Activated CD4-positive, alpha-beta T cell treated with anti-CD3 and anti-CD28 coated beads, Interleukin-2, amount 50 U/mL, for 24 hours (primary cell): ENCODE measurements at places on chromosomes 4 and X.

DNA sequence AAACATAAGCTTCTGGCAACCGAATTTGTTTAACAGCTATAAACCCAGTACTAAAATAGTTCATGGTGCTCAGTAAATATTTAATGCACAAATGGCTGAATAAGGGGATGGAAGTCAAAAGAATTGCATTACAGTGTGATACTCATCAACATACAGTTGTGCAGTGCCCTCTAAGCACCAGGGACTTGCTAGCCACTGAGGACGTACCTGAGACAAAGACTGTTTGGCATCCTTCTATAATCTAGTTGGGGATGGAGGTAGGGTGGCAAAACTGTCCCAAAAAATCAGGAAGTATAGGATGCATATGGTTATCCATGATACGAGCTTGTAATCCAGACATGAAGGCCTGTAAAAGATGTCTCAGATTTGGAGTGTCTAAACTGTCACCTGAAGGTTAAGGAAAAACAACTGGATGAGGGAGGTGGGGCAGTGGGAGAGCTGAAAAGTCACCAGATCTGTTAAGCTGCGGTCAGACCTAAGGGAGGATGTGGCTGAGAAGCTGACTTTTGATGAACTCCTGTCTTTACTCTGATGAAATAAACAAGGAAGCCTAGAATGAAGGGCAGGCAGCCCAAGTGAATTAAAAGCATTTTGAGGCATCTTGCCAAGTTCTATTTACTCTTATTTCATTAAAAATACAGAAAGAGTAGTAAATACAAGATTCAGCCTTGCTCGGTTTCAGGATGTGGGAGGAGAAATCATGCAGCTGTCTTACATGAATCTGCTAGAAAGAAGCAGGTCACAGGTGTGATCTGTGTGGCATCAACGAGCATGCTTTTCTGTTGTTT, 12.0 kb upstream of the CD38 start:
- peak; percentile 35 for DNase-seq

DNA sequence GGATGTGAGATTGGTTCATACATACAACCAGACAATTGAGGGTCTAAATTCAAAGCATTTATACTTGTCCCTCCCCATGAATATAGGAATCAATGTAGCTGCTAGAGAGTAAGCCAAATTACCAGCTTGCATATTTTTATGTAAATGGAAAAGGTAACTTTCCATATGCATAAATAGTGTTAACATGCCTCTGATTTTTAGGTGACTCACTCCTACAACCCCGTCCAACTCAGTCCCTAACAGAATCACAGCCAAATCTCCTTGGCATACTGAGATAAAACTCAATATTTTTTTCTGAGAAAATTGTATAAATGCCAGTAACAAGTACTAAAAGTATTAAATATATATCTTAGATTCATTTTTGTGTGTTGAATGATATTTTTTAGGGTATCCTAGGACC, 67.2 kb downstream of the INPP4B start:
- no peak for DNase-seq

GRCh38 chr4:143554728-143555597, 41.5 kb downstream of the SMARCA5 start:
- no peak for DNase-seq

GRCh38 chr4:6333301-6334202, 63.9 kb downstream of the WFS1 start:
- DNase-seq = no peak

DNA sequence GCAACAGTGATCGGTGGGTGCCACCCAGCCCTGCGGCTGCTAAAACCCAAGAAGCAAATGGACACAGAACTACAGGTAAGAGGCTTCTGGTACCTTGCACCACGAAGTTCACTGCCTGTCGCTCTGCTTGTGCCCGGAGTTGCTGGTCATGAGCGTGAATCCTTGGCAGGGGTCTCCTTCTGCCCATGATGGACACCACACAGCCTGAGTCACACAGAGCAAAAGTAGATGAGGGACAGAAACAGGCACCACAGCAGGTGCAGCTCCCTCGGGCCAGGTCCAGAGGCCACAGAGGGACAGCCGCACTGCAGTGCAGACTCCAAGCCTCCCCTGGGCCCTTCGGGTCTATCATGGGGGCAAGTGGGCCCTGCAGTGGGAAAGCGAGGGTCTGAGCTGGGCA, 22.4 kb downstream of the NAT8L start:
- DNase-seq = no peak

DNA sequence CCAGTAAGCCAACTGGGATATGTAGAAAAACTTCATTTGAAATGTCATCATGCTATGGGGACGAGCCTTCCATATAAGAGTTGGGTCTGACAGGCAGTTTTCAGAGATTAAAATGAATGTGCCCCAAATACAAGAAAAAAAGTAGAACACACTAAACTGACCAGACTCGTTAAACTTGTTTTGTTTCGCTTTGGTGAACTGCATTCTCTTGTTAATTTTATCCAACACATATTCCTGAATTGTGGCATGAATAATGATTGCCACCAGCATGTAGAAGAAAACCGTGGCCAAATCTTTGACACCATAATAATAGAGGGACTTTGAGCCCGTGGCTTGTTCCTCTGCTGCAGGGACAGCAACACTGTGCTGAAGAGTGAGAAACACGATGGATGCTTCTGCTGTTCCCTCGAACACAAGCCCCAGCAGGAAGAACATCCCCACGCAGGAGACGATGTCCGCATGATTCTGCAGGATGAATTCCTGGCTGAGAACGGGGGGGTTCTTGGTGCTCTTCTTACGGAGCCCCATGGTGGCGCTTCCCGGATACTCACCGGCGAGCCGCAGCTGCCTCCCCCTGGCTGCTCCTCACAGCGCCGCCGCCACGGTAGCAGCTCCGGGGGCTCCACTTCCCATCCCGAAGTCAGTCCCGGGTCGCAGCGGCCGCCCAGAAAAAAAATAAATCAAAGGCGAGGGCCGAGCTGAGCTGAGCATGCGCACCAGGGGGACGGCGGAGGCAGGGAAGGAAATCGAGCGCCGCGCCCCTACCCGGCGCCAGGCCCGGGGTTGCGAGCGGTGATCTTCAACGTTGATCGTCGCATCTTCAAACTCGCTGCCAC, at the start of gene TRAM1L1:
TRAM1L1 (minus strand) TSS at position 711 of the 836 bp plus-strand sequence; CDS start at position 528, 183 bp downstream.
- DNase-seq = no peak

DNA sequence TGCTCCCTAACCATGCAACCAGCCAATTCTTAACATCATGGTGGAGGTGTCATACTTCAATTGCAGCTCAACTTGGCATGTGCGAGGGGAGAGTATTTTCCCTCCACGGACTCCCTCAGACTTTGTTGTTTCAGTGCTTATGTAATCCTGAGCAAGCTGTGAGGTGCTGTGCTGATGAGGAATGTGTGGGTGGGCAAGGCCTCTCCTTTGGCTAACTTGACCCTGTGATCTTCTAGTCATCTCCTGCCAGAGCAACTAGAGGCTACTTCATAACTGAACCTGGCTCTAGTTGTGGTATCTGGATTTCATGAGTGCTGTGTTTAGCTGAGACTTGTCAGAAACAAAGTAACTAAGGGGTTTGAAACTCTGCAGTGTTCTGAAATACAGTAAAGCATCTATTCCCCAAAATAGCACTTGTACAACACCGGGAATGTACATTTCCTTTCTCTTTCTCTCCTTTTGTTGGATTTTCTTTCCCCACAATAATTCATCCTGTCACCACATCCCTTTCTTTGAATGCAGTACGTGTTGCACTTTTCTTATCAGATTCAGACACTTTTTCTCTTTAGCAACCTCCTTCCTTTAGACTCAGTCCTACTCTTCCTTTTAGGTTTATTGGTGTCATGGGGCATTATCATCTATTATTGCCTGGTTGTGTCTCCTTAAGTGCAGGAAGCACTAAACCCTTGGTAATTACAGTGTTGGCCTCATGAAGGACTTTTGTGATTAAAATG, 415.2 kb upstream of the NR3C2 start:
- DNase-seq = no peak

- DNase-seq = no peak
These were observed 29.7 kb downstream of the BCOR start for GRCh38 chrX:40068048-40068447.

GRCh38 chr4:174702979-174703478, 126.0 kb downstream of the GLRA3 start:
- no peak for DNase-seq

GRCh38 chrX:129779747-129780146, at the start of gene SASH3:
Gene SASH3, plus strand, starts transcription at chrX:129779949. Its CDS starts 149 bp downstream, at chrX:129780098.
- no peak for DNase-seq

DNA sequence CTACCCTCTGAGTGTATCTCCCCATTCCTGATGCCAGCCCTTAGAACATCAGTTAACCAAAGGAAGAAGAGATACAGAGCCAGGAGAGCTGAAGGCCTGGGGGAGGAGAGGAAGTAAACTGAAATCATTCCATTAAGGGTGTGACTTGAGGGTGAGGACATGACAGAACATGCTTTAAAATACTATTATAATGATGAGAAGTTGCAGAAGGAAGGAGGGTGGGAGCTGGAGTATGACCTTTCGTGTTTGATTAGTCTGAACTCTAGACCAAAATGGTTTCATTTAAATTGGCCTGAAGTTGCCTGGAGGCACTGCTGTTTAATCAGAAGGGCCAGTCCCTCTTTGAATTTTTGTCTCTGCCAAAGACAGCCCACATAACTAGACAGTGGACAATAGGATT, 11.4 kb downstream of the INTS6L start:
- no peak for DNase-seq

DNA sequence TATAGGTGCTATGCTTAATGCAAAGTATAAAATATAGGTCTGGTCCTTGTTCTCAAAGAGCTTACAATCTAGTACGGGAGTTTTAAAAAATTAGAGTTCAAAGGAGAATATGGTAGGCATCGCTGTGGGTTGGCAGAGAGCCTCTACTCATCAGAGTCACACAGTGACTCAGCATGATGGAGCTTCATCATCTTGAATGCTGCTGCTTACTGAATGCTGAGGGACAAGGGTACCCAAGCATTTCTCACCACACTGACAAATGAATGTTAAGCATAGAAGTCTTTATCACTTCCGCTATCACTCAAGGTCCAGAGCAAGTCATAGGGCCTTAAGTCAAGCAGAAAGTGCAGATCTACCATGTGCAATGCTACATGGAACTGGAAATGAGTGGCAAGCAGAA, 268.6 kb upstream of the IGFBP7 start:
- DNase-seq = no peak

DNA sequence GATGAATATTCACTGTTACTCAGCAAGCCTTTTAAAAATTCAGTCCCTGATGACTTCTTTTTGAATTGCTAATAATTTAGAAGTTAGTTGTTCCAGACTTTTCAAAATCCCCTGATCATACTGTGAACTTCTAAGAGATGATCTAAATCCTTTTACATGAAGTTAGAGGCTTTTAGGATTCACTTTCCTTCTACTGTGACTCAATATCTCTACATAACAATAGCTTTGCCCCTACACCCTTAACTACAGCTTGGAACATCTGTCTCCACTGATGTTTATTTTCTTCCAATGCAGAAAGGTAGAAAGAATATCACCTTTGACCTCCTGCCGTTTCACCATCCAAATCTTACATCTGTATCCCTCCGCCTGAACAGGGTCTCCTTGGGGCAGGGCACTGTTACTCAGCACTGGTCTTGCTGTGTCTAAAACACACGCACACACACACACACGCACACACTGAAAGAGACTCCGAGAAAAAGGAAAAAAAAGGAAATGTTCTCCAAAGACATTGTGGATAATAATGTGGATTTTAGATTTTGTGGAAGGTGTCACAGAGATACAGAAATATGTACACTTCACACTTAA, 111.6 kb upstream of the GPRIN3 start:
- DNase-seq = no peak

DNA sequence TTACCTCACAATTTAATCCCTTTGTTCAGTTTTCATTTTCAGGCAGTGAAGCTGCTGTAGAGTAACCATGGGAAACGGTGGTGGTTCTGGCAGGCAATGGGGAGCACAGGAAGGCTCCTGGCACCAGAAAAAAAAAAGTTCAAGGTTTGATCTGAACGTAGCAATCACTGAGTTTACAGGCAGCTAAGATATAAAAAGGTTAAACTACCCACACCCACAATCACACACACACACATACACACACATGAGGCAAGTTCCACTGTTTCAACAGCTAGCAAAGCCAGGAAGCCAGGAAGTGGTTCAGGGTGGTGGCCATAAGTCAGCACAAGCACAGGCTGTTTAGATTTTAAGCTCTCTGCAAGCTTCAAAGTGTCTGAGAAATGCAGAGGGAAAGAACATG, at the start of gene SULT1B1:
SULT1B1 (minus strand) TSS at position 166 of the 400 bp plus-strand sequence. CDS start 5,403 bp downstream, outside the sequence.
- DNase-seq = no peak

GRCh38 chr4:150944660-150945059, 70.4 kb downstream of the LRBA start:
- DNase-seq = no peak

- DNase-seq = no peak
These were observed 76.9 kb upstream of the PPARGC1A start for GRCh38 chr4:23966725-23967124.

GRCh38 chrX:39894683-39895082, 203.1 kb downstream of the BCOR start:
- DNase-seq = no peak

DNA sequence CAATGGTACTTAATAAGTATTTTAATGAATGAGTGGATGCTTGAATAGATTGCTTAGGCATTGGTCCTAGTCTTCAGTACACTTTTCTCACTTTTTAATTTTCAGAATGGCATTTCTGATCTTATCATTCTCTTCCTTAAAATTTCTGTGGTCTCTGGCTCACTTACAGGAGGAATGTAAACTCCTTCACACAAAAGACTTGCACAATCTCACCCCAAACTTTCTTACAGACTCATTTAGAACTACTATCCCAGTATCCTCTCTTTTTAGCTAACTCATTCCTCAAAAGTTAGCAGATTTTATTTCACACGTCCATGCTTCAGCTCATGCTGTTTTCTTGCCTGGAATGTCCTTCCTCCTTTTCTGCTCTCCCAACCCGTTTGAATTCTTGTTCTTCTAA, 350.1 kb downstream of the GRXCR1 start:
- DNase-seq = no peak

DNA sequence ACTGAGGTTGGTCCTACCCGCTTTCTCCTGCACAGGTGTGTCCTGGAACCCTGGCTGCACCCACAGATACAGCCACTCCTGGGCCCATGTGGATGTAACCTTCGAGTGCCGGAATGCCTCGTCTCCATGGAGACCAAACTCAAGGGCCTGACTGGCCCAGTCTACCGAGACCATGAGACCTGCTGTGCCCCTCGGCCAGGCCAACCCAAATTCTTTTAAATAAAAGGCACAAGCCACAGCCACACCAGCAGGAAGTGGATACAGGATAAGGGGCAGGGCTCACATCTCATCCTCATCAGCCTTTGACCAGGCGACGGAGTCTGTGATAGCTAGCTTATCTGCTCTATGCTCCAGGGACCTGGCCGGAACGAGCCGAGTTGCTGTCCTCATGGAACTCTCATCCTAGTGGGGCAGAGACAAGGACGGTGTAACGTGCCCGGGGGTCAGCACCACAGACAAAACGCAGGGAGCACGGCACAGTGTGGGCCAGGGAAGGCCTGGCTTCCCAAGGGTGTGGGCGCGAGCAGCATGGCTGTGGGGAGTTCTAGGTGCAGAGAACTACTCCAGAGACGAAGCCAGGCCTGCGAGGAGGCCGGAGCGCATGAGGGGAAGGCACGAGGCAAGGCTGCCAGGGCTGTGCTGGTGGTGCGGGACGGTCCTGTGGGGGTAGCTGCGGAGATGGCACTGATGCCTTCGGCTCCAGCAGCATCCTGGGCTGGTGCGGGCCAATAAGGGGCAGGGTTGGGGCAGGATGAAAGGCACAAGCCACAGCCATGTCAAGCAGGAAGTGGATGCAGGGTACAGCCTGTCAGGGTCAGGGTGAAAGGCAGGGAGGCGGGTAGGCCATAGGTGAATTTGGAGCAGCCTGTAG, 22.7 kb downstream of the NOP14 start:
- DNase-seq = no peak

- no peak for DNase-seq
These were observed 184.4 kb downstream of the CAMK2D start for GRCh38 chr4:113576947-113577678.

- no peak for DNase-seq
These were observed 7.6 kb downstream of the SLC25A43 start for GRCh38 chrX:119406776-119407175.
